Activated CD8-positive, alpha-beta memory T cell treated with anti-CD3 and anti-CD28 coated beads, Interleukin-2, amount 50 U/mL, for 4 hours (primary cell): ENCODE measurements at places on chromosomes 6 and 20.

GRCh38 chr20:19695081-19695480 is 63.0 kb upstream of the RIN2 start:
- no peak for DNase-seq

GRCh38 chr6:37630281-37630799 is 67.3 kb downstream of the MDGA1 start:
- DNase-seq: no peak

- no peak for DNase-seq
Measured at GRCh38 chr6:132458887-132459604, 53.9 kb downstream of the STX7 start.

DNA sequence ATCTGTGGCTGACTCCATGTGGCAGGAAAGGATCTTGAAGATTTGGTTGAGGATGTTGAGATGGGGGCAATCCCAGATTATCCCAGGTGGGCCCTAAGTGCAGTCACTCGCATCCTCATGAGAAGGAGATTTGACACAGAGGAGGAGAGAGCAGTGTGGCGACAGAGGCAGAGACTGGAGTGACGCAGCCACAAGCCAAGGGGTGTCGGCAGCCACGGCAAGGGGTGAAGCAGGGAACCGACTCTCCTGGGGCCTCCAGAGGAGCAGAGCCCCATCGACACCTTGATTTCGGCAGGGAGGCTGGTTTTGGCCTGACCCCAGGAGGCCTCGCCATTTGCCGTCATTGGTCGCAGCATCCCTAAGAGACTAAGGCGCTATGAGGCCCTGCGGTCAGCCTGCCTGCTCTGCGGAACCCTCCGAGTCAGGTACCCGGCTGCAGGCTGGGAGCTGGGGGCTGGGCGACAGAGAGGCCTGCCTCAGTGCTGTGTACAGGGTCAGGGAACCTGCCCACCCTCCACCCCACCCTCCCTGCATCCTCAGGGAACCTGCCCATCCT is 12.5 kb downstream of the EEF1A2 start:
- no peak for DNase-seq

GRCh38 chr6:11478586-11478985 is 59.0 kb upstream of the TMEM170B start:
- no peak for DNase-seq

DNA sequence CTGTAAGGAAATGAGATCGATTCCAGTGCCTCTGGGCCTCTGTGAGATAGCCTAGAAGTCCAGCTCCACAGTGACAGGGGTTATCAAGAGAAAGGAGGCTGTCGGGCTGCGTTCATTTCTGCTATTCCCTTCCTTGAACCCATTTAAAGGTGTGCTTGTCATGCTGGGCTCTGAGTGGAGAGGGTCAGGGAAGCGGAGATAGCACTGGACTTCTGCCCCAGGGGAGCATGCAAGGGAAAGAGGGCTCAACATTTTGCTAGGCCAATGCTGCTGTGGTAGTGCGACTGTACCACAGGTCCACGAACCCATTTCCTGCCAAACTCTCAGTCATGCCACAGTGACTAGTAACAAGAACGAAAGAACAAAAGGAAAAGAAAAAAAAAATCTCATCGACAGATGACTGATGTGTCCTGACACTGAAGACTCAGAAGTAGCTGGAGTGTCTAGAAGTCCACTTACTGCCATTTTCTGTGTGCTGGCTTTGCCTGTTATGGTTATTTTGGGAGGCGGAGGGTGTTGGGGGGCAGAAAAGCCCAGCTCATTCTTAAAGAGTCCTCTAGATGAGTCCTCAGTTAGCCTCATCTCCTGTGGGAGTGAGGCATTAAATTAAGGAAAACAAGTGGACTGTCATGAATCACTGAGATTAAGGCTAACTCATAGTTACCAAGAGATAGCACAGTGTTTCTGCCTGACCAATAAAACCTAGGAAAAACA is 8.1 kb downstream of the NEDD9 start:
- peak; percentile 28 for DNase-seq

DNA sequence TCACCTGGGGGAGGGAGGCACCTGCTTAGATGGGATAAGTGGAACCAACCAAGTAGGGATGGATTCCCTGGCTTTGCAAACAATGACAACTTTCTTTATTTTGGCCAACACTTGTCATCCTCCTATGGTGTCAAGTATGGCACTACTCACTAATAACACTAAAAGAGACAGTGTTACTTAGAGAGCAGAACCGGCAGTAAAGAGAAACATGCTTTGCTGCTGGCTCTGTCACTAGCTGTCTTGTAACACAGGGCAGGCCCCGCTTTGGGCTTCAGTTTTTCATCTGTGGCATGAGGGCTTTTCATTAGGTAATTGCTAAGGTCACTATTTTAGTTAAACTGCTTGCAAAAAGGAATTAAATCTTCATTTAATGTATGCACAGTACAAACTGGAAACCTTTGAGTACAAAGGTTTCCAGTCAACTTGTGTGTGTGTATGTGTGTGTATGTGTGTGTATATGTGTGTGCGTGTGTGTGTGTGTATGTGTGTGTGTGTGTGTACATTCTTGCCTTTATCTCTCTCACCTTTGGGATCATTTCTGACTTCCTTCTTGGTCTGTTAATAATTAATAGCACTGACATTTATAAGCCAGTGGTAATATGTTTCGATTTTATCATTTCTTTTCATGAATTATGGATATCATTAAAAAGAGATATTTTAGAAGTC is 64.7 kb downstream of the BTBD3 start:
- no peak for DNase-seq

GRCh38 chr6:162108041-162108440 is 619.5 kb downstream of the PRKN start:
- DNase-seq: no peak

DNA sequence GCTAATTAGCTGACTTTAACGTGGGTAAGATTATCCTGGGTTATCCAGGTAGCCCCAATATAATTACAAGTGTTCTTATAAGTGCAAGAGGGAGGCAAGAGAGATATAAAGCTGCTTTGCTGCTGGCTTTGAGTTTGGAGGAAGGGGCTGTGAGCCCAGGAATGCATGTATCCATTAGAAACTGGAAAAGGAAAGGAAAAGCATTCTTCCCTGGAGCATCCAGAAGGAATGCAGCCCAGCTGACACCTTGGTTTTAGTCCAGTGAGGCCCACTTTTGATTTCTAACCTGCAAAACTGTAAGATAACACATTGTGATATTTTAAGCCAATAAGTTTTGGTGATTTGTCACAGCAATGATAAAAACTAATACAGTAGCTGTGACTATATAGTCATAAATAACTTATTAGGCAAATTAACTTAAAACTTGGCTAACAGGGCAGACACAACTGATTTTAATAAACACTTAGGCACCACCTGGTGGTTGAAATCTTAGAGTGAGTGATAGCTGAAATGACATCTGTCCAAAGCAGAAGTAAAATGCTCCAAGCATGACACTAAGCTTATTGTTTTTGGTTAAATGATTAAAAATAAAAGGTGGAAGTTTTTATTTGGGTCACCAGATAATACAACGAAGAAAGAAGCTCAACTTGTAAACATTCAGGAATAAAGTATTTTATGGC is 35.6 kb downstream of the ADGRF4 start:
- no peak for DNase-seq

- DNase-seq: no peak
Measured at GRCh38 chr6:56019973-56020372, 144.6 kb upstream of the BMP5 start.

- DNase-seq: no peak
Measured at GRCh38 chr6:39217177-39217864, 12.0 kb downstream of the KCNK5 start.

DNA sequence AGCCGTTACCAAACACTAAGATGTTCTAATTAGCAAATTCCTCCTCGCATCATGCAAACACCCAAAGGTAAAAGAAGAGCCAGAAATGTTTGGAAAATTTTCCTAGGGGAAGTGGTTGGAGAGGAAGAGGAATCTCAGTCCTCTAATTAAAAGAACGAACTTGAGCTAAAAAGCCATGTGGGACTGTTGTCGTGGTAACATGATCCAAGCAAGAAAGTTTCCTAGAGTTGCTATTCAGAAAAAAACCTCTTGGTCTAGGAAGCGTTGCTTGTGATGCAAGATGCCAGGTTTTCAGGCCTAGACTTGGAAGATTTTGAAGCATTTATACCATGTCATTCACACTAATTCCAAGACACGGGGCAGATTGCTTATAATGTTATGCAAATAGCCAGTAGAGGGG is 106.8 kb upstream of the DOK5 start:
- DNase-seq: no peak
